ENCODE measurements at places on chromosomes 4 and X. TPM values are rescaled to one million over a fixed set of nuclear protein-coding genes. Genes with fewer than 3 reads are reported as not detected.

Gene UCP1
- not detected for polyA plus RNA-seq

Gene OPN1MW
- polyA plus RNA-seq: not detected

Gene SOWAHB
- not detected for polyA plus RNA-seq

Gene ADH1C
- polyA plus RNA-seq: not detected

Gene MAGED4B
- 85.5 TPM for polyA plus RNA-seq

- no peak overlapping the region for H3K4me3 ChIP-seq
- no peak for DNase-seq
- H3K4me1 ChIP-seq: peaks cover 2% of the 10 kb centered on the region
- peaks cover 6% of the 10 kb centered on the region for H3K36me3 ChIP-seq
Observed at GRCh38 chr4:83272900-83273299, 11.7 kb downstream of the COQ2 start.

DNA sequence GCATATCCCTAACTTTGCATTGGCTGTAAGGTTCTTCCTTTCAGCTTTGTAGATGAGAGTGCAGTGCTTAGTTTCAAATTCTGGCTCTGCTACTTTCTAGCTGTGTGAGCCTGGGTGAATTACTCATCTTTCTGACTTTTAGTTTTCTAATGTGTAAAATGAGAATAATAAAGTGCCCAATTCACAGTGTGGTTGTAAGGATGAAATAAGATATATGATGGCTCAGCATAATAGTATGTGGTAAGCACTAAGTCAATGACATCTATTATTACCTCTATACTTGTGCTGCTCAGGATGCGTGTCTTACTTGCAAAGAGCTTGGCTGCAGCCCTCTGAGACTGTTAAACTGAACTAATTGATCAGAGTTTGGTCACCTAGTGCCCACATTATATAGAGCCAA, 30.6 kb upstream of the ETNPPL start:
- no peak for DNase-seq

- peak overlapping the region; percentile 97 for H3K27ac ChIP-seq
- H3K36me3 ChIP-seq: no peaks in the 10 kb centered on the region
- peaks cover 2% of the 10 kb centered on the region for H3K27me3 ChIP-seq
- DNase-seq: peak; percentile 95
- H3K4me1 ChIP-seq: peaks cover 23% of the 10 kb centered on the region
Observed at GRCh38 chrX:109840585-109840984, 107.5 kb upstream of the ACSL4 start.

- H3K4me1 ChIP-seq: no peaks in the 10 kb centered on the region
- no peak overlapping the region for H3K27ac ChIP-seq
- H3K36me3 ChIP-seq: no peaks in the 10 kb centered on the region
Observed at GRCh38 chrX:15349046-15349445, 13.7 kb upstream of the PIGA start.

- no peak overlapping the region for H3K27ac ChIP-seq
- DNase-seq: no peak
- no peak overlapping the region for H3K4me3 ChIP-seq
- H3K36me3 ChIP-seq: no peaks in the 10 kb centered on the region
- no peaks in the 10 kb centered on the region for H3K4me1 ChIP-seq
Observed at GRCh38 chrX:45046417-45046816, 154.3 kb downstream of the DIPK2B start.

GRCh38 chr4:41379230-41379629, 122.5 kb downstream of the UCHL1 start:
- H3K27ac ChIP-seq: no peak overlapping the region
- DNase-seq: no peak
- H3K4me3 ChIP-seq: no peak overlapping the region
- H3K36me3 ChIP-seq: no peaks in the 10 kb centered on the region

DNA sequence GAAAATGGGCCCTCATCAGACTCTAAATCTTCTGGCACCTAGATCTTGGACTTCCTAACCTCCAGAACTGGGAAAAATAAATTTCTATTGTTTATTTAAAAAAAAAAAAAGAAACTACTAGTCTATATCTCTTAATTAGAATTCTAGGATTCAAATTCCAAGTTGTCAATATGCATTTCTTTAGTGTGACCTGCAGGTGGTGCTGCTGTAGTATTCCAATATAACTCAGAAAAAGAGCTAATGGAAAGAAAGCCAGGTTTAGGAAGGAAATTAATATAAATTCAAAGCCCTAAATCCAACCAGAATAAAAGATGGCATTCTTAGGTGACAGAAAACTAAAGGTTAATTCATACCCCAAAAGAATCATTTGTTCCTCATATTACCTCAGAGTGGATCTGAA, 80.0 kb upstream of the NALF2 start:
- H3K4me1 ChIP-seq: no peaks in the 10 kb centered on the region
- no peak overlapping the region for H3K27ac ChIP-seq
- peaks cover 12% of the 10 kb centered on the region for H3K27me3 ChIP-seq
- no peak overlapping the region for H3K4me3 ChIP-seq

DNA sequence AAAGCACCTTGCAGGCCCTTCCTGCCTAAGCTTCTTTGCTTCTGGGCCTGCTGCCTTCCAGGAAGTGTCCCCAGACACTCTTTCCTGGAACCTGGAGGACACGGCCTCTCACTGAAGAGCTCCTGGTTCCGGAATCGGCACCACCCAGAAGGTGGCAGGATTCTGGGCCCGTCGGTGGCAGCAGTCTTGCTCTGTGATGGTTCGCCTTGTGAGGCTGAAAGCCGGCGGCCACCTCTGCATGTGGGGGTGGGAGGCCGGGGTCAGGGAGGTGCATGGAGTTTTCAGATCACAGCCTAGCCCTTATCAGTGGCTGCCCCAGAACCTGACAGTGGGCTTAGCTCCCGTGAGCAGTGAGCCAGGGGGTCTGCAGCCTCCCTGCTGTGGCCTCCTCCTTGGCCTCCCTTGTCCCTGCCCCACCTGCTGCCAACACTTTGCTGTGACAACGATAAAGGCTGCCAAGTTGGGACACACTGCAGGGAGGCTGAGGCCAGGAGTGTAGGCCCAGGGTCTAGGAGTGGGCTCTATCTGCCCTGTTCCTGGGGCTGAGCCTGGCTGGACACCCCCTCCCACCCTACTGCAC, 30.8 kb upstream of the GPR78 start:
- H3K4me3 ChIP-seq: no peak overlapping the region
- H3K4me1 ChIP-seq: peaks cover 2% of the 10 kb centered on the region
- H3K36me3 ChIP-seq: no peaks in the 10 kb centered on the region

DNA sequence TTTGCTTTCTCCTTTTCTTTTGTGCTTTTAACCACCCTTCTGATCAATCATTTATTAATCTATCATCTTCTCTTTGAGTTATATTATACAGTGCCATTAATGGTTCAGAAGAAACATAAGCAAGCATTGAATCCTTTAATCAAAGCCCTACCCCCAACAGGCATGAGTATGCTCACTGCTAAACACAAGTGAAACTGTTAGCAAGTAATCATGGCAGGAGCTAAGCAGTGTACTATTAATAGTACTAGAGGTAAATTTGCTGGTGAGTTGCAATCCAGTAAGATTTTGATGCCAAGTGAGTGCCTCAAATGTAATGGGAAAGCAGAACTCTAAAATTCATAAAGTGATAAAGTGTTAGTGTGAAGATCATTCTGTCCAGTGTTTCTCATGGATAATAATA, 57.2 kb downstream of the FNIP2 start:
- no peak overlapping the region for H3K4me3 ChIP-seq
- 0 out of 2 replicates have a peak, but pooled peaks cover 1% of the 10 kb centered on the region for H3K36me3 ChIP-seq
- DNase-seq: peak; percentile 26
- no peaks in the 10 kb centered on the region for H3K27me3 ChIP-seq
- no peak overlapping the region for H3K27ac ChIP-seq
- peaks cover 15% of the 10 kb centered on the region for H3K4me1 ChIP-seq

DNA sequence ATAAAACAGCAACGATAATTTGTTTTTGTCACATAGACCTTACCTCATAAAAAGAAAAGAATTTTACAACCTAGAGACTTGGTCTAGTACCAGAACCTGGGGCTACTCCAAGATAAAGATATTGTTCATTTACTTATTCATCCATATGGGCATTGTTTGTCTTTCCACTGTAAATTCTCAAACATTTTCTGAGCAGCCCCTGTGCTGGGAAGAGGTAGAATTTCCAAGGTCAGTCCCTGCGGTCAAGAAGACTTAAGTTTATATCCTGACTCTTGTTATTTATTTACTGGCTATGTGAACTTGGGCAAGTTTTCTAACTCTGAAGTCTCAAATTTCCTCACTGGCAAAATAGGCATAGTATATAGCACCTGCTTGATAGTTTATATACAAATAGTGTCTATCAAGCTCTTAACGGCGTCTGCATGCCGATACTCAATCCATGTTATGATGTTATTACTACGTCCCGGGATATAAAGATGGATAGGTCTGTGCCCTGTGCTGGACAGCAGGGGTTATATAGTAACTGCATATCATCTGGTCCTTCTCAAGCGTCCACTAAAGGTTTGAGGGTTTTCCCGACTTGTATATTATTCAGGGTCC, 222.1 kb upstream of the TAPT1 start:
- no peaks in the 10 kb centered on the region for H3K4me1 ChIP-seq
- no peak overlapping the region for H3K4me3 ChIP-seq
- H3K27me3 ChIP-seq: peaks cover 14% of the 10 kb centered on the region
- H3K36me3 ChIP-seq: no peaks in the 10 kb centered on the region
- no peak for DNase-seq
- no peak overlapping the region for H3K27ac ChIP-seq

Data from IMR-90 (cell line).